ENCODE measurements at places on chromosomes 2 and 18.

DNA sequence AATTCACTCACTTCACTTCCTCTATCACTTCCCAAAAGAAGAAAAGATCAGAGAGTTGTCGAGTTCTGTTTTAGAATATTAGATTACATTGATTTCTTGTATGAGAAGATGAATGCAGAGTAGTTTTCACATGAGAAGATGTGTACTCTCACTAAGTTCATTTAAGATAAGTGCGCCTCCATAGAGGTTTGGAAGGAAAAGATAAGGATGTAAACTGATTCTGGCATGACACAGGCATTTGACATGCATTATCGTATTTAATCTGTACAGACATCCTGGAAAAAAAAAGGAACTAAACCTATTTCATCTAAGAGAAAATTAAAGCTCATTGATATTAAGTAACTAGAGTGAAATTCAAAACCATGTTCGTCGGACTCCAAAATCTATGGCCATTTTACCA lies 152.2 kb upstream of the CRIM1 start:
- DNase-seq: no peak

DNA sequence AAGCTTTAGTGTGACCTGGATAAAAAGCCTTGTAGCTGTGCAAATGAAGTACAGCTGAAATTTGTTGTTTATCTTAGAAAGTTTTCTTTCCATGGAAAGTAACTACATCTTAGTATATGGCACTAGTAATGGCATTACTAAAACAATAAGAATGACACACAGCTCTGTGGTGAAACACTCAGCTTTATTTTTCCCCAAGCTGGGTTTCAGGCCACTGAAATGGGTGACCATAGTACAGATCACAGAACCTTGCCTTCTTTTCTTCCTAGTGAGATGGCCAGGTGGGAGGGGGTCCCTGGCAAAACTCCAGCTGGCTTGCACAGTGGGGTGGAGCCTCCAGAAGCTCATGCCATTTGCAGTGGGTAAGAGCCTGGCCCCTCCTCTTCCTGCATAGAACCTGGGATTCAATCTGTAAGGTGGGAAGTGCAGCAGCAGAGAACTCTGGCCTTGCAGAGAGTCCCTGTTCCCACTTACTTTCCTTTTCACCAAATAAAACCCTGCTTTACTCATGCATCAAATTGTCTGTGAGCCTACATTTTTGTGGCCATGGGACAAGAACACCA lies 17.6 kb upstream of the GRP start:
- DNase-seq: no peak

DNA sequence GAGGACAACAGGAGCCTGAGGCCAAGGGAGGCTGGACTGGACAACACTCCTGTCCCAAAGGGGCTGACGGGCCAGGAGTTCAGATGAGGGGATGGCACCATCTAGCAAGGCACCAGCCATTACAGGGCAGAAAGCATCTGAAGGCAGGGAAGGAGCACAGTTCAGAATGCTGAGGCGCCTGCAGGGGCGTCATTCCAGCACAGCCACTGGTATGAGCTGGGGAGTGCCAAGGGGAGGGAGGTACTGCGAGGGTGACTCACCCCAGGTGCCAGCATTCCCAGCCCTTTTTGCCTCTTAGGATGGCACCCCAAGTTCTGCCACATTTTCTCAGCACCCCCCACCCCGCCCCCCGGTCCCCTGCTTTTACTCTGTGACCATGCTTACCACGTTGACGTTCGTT lies 129.8 kb upstream of the EPAS1 start:
- no peak for DNase-seq

DNA sequence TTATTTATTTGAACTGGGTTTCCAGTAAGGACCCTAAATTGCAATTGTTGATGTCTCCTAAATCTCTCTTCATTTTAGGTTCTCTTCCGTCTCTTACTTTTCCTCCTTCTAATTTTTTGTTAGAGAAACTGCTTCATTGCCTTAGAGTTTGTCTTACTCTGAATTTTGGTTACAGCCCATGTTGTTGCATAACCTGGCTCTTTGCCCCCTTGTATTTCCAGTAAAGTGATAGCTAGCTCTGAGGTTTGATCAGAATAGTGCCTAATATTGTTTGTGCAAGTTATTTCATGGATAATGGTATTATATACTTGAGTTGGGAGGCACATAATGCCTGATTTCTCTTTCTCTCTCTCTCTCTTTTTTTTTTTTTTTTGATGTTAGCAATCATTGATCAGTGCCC lies 71.8 kb downstream of the MGAT5 start:
- DNase-seq: no peak

DNA sequence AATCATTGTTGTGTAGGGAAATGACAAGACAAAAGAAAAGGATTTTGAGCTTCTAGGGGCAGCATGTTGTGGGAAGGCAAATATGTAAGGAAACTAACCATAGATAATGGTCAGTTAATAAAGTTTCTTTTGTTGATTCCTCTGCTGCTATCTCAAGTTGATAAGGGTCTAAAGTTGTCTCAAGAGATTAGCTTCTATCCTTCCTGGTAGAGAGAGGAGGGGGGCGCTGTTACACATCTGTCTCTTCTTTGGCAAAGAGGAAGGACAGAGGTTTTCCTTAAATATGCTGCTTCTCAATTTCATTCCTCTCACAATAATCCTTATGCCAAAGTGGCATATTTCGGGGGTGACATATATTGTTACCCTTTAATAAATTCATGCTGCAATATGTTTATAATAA lies 944.0 kb downstream of the DPP10 start:
- no peak for DNase-seq

- DNase-seq: no peak
Observed at GRCh38 chr2:209517436-209517835, 93.6 kb downstream of the MAP2 start.

DNA sequence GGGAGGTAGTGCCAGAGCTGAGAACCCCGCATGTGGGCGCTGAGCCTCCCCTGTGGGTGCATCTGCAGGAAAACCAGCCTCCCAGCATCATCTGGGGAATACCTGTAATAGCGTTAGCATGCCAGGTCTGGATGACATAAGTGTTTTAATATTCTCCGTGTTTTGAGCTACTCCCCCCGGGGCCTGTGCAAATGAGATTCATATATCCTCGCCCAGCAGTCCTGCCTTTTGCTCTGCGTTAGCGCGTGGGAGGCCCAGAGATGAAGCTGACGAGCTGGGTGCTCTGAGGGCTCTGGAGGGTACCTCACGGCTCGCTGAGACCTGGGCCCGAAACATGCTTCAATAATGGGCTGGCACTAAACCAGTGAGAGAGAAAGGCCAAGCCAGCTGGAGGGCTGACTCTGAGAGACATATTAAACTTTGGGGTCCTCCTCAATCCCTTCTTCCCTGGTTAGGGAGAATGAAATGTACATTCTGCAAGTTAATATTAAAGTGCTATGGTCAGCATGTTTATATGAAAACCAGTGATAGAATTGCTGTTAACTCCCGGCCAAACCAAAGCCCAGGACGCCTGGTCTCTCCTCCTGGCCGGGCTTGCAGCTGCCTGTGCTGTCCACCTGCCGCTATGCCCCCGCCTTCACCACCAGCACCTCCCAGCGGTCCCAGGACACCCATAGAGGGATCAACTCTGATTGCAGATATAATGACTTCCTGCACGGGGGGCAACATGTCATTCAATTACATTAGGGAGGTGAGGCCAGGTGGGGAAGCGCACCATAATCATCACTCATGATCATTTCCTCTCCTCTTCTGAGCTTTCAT lies 77.0 kb downstream of the EDAR start:
- no peak for DNase-seq

DNA sequence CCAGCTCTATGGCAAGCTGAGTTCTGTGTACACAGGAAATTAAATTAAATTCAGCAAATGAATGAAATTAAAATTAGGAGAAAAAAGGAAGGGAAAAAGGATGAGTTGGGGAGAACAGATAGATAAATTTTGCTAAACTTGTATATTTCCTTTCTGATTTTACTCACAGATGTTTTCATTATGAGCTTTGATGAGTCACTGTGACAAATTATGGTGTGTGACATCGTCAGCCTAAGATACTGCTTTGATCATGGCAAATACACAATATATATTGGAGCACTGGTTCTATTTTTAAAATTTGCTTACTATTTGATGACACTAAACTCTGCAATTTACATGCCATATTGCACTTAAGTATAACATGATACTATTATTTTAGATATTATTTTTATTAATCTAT lies 464.6 kb upstream of the SPHKAP start:
- DNase-seq: no peak

DNA sequence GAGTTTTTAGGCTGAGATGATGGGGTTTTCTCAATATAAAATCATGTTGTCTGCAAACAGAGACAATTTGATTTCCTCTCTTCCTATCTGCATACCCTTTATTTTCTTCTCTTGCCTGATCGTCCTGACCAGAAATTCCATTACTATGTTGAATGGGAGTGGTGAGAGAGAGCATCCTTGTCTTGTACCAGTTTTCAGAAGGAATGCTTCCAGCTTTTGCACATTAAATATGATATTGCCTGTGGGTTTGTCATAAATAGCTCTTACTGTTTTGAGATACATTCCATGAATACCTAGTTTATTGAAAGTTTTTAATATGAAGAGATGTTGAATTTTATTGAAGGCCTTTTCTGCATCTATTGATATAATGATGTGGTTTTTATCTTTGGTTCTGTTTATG lies 181.8 kb downstream of the GBX2 start:
- DNase-seq: no peak

DNA sequence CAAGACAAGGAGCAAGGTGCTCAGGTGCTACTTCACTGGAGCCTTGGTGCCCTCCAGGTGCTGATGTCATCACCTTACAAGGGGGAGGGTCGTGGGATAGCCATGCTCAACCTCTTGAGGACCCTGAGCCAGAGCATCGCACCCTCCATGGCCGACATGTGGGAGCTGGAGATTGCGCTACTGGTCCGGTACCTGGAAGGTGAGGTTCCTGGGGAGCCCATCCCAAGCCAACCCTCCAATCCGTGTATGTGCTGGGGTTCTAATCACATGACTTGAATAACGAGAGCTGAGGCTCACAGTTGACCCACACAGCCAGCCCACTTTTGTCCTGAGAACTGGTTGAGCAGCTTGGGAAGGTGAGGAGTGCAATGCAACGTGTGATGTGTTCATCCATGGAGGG lies 25.9 kb downstream of the MROH2A start:
- no peak for DNase-seq

DNA sequence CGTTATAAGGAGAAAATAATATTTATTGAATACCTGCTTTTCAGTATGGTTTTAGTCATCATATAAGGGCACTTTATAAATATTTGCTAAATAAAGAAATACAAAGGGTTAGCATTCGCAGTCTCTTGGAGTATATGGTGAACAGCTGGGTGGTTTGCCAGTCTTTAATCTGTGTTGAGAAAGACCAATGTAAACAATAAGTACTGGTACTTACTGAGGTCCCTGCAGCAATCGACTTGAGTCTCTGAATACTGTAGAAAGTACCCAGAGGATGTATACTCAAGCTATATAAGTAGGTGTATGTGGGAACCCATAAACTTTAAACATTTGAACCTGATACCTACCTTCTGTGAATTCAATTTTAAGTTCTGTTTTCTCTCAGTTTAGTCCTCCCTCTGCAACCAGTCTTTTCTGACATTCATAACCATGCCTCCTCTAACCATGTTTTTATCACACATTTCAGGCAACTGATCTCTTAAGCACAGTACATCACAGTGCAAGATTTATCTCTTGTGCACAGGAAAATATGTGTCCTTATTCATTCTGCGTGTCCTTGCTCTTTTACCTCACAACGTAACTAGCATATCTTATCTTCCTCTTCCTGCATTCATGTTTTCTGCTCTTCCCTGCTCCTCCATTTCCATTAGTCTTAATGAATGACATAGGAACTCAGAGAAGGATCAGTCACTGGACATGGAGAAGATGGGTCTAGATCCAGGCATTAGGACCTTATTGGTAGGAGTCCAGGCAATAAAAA lies 21.7 kb downstream of the C18orf63 start:
- no peak for DNase-seq

DNA sequence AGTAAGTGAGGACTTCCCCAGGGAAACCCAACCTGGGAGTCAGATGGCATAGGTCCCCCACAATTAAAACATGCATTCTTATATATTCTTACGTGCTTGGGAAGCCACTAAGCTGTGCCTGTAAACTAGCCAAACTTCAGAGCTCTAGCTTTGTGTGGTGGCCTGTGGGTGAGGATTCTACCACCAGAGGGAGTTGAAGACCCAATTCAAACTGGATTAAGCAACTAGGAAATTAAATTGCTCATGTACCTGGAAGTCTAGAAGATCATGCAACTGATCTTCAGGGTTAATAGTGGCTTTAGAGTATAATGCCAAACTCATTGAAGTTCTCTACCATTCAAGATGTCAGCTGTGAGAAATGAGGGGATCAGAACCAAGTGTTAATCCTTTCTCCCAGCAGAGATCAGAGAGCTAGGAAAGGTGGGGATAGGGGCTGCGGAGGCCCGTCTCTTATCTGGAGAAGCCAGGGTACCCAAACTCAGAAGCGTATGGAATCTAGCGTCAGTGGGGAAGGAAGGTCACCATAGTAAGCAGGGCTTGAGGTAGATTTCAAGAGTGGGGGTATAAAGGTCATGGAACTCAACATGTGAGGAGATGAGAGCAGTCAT lies 53.2 kb upstream of the CCDC85A start:
- DNase-seq: no peak

DNA sequence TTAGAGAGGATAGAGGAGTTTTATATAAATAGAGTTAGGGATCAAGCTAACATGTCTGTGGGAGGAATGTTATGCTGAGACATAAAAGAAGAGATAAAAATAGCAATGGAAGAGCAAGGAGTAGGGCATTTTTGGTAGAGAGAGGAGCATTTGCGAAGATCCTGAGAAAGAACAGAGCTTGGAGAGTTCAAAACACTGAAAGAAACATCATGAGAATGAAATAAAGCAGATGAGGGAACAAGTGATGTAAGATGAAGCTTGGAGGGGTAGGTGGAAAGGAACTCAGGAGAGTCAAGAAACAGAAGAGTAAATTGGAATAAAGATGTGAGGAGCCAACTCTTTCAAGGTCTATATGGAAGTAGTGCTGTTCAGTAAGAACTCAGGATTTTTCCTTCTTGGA lies 308.6 kb downstream of the PARD3B start:
- DNase-seq: no peak

DNA sequence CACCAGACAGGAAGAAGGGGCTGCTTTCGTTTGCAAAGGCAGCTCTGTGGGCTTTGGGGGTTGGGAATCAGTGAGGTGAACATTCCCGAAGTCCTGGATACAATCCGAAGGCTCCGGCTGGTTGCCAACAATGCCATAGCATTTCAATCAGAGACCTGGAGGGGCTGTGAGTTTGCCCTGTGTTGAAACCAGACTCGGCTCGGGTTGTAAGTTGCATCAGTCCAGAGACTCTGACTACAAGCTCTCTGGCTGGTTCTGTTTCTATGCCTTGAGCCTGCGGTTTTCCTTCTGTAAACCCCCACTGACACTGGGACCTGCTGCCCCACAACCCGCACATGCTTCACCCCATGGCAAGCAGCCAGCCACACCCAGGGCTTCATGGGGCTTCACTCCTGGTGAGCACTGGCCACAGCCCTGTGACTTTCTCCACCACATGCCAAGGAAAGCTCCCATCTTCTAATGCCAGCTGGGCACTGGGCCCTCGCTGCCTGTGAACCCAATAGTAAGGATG lies 85.7 kb upstream of the ODC1 start:
- no peak for DNase-seq

GRCh38 chr2:240319221-240319854 lies 116.1 kb upstream of the GPC1 start:
- no peak for DNase-seq

GRCh38 chr2:204796581-204796980 lies 251.3 kb downstream of the PARD3B start:
- DNase-seq: no peak

Measured in activated CD4-positive, alpha-beta T cell treated with anti-CD3 and anti-CD28 coated beads, Interleukin-2, amount 50 U/mL, for 24 hours (primary cell).